Stimulated activated CD4-positive, alpha-beta T cell treated with anti-CD3 and anti-CD28 coated beads, Interleukin-15, amount 100 ng/mL, for 1 hour (primary cell): ENCODE measurements at places on chromosomes 13 and 19.

DNA sequence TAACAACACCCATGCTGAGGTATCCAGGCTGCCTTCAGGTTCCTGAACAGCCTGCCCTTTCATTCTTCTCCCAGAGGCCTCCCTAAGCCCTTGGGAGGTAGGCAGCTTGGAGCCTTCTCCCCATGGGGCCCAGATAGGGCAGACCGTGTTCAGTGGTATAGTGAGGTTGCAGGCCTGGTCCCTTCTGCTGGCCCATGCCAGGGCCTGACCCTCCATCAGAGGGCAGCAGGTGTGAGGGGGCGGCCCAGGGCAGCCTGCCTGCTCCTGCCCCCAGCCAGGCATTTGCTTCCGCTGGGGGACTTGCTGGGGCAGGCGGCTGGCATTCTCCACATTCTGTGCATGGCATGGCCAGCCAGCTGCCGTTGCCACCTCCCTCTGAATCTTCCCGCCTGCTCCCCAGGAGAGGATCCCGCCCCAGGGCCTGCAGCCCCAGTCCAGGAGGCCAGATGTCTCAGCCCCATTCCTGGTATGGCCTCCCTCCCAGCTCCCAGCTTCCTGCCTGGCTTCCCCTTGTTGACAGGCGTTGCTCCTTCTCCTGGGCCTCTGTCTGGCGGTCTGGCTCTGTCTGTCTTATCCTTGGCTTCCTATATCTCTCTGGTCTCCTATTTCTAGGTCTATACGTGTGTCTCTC is 8.9 kb downstream of the CIC start:
- no peak for DNase-seq

DNA sequence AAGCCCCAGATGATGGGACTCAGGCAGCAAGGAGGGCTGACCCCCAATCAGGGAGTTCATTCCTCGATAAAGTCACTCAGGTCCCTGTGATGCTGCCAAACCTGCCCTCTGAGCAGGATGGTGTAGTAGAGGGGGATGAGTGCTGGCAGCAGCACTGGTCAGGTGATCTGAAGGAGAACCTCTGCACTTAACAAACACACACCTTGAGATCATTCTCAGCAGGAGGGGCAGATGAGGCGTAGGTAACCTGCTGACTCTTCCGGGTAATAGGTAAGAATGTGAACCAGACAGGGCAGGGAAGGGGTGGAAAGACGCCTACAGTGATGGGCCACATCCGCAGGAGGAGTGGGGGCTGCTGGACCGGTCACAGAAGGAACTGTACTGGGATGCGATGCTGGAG is 3.2 kb downstream of the ZNF446 start:
- DNase-seq, result no peak

GRCh38 chr19:1422943-1423342 is 15.3 kb upstream of the RPS15 start:
- DNase-seq, result no peak

- DNase-seq, result no peak
These were observed 19.1 kb downstream of the SYDE1 start for GRCh38 chr19:15126131-15126910.

GRCh38 chr13:29571876-29572570 is 23.5 kb downstream of the SLC7A1 start:
- no peak for DNase-seq

- DNase-seq, result no peak
These were observed 21.7 kb downstream of the SIPA1L3 start for GRCh38 chr19:37928527-37929286.

DNA sequence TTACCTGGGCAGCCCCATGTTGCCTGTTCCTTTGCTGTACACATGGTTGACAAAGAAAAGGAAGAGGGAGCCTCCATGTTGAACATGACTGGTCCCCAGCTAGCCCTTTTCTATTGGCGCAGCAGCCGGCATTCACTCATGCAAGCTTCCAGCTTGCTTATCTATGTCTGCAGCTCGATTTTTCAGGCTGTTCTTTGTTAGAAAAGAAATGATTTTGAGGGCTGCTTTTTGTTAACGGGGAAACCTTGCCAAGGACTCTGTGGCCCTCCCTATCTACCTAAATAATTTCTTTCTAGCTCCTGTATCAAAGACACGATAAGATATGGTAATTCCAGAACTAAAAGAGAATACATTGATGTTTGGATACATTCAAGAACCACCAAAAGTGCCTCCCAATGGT is 20.4 kb upstream of the ADGRE2 start:
- DNase-seq, result no peak

GRCh38 chr13:30718661-30719524 is 16.4 kb upstream of the ALOX5AP start:
- DNase-seq, result no peak

DNA sequence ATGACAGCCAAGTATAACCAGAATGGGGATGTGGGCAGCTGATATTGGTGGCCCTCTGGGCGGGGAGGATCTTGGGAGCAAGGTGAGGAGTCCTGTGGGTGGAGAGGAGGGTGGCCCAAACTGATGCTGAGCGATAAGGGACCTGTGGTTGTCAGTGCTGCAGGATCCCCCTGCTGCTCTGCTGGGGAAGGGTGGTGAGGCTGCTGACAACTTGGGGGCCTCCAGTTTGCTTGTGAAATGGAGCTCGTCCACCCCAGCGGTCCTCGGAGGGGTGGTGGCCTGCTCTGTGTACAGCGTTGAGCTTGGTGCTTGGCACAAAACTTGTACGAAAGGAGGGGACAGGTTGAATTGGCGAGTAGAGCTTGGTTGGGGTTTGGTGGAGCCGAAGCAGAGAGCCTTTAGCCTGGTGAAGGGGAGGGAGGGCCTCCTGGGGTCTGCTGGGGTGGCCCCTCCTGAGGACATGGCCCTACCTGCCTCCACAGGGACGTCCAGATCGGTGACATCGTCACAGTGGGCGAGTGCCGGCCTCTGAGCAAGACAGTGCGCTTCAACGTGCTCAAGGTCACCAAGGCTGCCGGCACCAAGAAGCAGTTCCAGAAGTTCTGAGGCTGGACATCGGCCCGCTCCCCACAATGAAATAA is 2.9 kb downstream of the RPS11 start:
- no peak for DNase-seq

DNA sequence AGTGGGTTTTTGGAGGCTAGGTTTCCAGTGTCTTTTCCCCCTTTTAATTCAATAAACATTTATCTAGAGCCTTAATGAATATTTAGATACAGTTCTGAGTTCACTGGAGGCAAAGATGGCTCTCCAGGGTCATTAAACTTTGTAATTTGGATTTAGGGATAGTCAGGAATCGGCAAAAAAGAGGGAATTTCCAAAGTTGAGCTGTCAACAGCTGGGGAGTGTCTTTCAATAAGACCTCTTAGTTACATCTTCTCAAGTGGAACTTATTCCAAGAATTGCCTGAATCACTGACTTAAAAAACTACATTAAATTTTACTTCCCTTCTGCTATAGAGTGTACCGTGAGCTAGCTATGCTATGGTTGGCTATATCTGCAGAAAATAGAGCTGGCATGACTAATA is 2.0 kb downstream of the LRCH1 start:
- DNase-seq, result no peak

DNA sequence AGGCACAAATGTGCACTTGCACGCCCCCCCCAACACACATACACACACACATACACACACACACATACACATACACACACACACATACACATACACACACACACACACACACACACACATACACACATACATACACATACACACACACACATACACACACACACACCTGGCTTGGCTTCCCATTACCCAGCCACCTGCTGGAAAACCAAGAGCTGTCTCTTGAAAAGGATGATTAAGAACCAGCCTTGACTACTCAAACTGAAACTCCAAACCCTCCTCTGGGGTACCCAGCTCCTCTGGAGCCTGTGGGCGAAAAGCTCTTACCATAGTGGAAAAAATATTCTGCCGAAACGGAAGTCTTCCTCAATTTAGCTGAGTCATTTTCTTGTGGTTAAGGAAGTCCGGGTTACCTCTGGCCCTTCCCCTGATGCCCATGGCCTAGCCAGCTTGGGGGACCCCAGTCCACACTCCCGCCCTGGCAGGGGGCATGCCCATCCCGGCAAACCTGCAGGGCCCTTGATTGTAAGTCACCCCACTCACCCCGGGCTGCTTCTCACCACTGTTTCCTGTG is 21.9 kb downstream of the CEBPA start:
- DNase-seq, result no peak

- DNase-seq, result no peak
These were observed 38.8 kb downstream of the POLR1D start for GRCh38 chr13:27660511-27660910.

DNA sequence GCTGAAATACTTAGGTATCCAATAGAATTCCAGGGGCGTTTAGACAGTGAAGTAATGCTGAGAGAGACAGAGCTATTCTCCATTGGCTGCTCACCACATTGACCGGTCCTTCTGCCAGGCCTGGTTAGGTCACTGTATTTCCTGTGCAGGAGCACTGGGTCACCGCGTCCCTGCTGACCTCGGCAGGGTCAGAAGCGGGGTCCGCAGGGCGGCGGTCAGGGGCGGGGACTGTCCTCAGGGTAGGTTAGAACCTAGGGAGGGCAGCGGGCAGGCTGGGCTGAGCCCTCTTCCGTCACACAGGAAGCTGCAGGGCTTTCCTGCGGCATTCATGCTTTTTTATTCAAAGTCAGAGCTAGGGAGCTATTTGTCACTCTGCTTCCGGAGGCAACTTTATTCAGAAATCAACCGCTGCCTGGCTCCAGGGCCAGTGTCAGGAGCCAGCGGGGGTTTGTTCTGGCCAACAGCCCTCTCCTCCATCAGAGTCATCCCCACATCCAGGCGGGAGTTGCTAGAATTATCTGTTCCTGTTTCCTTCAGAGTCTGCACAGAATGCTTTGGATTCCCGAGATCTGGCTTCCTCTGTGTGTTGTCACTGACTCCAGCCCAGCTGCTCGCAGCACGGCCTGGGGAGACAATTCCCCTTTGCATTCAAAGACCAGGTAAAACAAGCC is 81.2 kb upstream of the WASF3 start:
- DNase-seq, result no peak
